Spinal cord (tissue), 10 donors: ENCODE measurements at places on chromosomes 13 and 19.

GRCh38 chr13:79628463-79628862, 147.5 kb downstream of the NDFIP2 start:
- DNase-seq = no peak

DNA sequence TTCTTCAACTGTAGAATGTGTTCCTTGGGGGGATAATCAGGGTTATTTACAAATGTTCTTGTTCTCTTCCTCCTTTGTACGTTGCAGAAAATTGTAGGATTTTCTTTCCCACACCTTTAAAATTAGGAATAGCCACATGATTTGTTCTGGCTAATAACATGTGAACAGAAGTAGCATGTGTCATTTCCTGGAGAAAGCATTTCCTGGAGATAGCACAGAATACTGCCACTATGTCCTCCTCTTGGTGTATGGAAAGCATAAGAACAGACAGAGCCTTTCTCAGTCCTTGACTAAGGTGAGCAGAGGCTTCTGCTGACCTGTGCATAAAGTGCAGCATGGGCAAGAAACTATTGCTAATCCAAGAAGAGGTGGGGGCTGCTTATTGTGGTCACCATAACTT, 101.8 kb downstream of the FAM216B start:
- no peak for DNase-seq

DNA sequence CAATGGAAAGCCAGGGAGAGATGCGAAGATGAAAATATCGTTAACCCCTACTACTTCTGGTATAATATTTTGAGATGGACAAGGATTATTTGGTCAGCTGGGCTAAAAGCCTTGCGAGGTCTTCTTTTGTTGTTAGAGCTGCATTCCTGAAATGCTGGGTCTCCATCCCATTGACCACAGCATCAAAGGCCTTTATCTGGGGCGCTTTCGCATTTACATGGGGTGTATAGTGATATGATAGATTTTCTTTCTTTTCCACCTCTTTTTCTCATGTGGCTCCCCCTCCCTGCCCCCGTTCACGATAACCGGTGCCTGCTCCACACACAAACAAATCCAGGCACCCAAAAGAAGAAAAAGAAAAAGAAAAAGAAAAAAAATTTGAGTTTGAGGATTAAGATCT, 77.5 kb downstream of the ZNF536 start:
- no peak for DNase-seq

- DNase-seq = no peak
These were observed 219.9 kb downstream of the ZIC5 start for GRCh38 chr13:99751517-99752199.

GRCh38 chr19:9487016-9487415, 11.4 kb downstream of the ZNF560 start:
- no peak for DNase-seq

GRCh38 chr13:73984949-73985691, 149.1 kb downstream of the KLF12 start:
- no peak for DNase-seq

DNA sequence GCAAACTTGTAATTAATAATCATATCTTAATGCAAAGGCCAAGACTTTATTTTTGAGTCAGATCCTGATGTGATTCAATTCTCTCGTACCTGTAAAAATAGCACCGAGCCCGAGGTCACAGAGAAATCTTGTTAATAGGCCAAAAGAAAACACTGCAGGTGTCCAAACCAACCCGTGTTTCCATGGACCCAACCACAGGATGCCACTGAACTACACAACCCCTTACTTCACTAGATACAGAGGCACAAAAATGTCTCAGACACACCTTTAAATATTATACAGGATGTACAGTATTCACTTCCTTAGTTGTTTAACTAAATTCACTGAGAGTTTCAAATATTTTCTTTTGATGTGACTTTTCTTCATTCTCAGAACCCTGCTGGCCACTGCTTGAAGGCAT, 530.9 kb downstream of the MYO16 start:
- no peak for DNase-seq

GRCh38 chr19:40598918-40599307, 2.3 kb upstream of the LTBP4 start:
- DNase-seq = no peak

DNA sequence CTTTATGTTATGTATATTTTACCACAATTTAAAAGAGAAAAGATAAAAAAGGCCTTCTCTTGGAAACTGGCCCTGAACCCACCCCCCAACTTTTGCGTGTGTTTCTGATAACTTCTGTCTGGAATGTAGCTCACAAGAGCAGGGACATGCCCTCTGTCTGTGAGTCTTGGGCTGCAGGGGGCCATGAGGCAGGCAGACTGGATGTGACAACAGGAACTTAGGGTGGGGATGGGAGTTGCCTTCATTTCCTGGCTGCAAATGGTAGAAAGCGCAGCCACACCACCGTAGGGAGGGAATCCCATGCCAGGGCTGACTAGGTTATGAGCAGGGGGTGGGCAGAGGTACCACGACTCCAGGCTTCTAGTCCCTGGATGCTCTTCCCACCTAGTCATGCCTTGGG, 21.9 kb downstream of the CILP2 start:
- no peak for DNase-seq

- no peak for DNase-seq
These were observed 327.0 kb upstream of the SLITRK5 start for GRCh38 chr13:87344176-87344575.

- DNase-seq = no peak
These were observed at the start of gene LILRB2 for GRCh38 chr19:54281007-54281728. Gene LILRB2, minus strand, starts transcription at chr19:54281110. Its CDS starts 614 bp downstream, at chr19:54280496.

DNA sequence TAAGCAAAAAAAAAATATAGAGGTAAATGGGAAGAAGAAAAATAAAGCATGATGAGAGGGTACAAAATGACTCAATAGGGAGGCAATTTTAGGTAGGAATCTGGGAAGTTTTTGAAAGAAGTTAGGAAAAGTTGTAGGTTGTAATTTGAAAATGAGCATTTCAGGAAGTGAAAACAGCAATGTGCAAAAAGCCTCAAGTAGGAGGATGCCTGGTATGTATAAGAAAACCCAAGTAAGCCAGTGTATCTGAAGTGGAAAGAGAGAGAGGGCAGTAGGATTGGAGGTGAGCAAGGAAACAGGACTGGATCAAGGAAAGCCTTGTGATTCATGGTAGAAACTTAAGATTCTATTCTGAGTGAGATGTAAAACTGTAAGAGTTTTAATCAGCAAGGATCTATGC, 121.6 kb upstream of the SPRY2 start:
- no peak for DNase-seq

DNA sequence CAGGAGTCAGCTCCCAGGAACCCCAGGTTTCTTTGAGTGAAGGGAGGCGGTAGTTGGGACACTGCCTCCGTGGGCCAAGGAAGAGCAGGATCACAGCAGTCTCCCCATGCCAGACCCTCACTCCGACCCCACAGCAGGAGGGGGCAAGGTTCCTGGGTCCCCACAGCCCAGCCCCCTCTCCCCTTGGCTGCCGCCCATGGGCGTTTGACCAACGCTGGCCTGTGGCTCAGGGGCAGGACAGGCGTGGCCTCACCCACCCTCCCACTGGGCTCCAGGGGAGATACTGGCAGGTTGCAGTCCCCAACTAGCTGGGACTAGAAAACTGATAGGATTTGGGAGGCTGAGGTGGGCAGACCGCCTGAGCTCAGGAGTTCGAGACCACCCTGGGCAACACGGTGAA, 9.2 kb downstream of the COPE start:
- no peak for DNase-seq

- DNase-seq = no peak
These were observed 636 bp upstream of the FOXO1 start for GRCh38 chr13:40666933-40667621.

GRCh38 chr13:66513728-66514127, 716.4 kb downstream of the PCDH9 start:
- no peak for DNase-seq

DNA sequence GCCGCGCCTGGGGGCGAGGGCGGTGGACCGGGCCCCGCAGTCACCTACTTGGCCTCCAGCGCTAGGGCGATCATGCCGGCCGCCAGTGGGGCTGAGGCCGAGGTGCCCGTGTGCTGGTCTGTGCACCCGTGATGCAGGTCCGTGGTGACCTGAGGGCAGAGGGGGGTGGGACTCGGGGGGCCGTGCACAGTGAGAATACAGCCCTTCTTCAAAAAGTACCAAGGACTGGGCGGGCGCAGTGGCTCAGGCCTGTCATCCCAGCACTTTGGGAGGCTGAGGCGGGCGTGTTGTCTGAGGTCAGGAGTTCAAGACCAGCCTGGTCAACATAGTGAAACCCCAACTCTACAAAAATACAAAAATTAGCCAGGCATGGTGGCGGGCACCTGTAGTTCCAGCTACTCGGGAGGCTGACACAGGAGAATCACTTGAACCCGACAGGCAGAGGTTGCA, 5.0 kb upstream of the C19orf25 start:
- DNase-seq = no peak

DNA sequence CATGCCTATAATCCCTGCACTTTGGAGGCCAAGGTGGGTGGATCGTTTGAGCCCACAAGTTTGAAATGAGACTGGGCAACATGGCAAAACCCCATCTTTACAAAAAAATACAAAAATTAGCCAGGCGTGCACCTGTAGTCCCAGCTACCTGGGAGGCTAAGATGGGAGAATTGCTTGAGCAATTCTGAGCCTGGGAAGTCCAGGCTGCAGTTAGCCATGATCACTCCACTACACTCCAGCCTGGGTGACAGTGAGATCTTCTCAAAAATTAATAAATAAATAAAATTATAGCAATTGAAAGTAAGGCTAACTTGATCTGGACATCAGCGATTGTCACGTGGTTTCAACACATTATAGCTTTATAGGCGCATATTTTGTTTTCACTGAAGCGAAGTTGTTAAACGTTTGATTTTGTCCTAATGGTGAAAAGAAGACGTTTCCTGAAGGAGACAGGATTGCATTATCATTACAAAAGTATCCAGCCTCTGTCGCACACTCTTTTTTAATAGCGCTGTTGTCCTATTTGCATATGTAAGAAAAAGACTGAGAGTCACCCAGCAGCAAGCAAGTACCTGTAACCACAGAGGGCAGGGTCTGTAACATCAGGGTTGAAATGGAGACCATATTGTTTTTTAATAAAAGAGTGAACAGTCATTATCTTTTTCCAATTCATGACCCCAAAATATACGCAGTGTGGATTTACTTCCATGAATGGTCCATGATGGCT, 335.7 kb downstream of the DCT start:
- no peak for DNase-seq

DNA sequence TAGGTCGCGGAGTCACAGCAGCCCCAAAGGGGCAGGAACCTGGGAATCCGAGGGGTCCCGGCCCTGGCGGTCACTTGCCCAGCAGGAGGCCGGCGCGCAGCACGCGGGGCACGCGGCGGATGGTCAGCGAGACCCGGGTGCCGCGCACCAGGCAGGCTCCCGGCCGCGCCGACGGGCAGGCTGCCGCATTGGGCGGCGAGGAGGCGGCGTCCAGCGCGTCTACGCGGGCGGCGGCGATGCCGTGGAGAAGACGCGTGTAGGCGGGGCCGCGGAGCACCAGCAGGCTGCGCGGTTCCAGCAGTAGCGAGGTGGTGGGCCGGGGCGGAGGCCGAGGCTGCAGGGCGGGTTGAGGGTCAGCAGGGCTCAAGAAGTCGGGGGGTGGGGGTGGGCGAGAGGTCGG, 607 bp upstream of the SYNE4 start:
- no peak for DNase-seq

DNA sequence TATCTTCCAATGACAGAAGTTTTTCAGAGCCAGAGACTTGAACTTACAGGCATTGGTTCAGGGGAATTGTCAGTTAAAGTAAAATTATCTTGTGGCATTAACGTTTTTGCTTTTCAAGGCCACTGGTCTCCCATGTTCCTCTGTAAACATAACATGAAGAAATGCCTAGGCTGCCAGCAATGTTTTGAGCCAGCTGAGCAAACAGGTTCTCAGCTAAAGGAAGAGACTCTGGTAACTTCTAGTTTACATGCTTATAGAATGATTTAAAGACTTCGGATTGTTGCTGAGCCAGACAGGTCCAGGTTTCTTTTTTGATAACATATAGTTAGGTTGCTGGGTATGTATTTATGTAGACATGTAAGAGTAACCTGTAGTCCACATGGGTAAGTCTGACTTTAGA, 35.7 kb downstream of the ZNF493 start:
- no peak for DNase-seq

DNA sequence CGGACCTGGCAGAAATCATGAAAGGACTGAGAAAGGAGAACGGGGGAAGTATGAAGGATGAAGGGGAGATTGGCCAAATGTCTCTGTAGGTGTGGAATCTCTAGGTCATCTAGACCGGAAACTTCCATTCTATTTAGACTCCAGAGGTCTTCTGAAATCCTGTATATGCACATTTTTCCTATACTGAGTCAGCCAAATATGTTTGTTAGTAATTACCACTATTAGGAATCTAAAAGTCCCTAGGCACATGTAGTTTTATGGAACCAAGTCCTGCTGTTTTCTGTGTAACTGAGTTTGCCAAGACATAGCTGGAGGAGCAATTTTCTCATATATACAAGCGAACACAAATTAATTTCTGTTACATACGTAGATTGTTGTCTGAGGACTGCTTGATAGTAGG, 498.1 kb downstream of the GPC5 start:
- DNase-seq = no peak

DNA sequence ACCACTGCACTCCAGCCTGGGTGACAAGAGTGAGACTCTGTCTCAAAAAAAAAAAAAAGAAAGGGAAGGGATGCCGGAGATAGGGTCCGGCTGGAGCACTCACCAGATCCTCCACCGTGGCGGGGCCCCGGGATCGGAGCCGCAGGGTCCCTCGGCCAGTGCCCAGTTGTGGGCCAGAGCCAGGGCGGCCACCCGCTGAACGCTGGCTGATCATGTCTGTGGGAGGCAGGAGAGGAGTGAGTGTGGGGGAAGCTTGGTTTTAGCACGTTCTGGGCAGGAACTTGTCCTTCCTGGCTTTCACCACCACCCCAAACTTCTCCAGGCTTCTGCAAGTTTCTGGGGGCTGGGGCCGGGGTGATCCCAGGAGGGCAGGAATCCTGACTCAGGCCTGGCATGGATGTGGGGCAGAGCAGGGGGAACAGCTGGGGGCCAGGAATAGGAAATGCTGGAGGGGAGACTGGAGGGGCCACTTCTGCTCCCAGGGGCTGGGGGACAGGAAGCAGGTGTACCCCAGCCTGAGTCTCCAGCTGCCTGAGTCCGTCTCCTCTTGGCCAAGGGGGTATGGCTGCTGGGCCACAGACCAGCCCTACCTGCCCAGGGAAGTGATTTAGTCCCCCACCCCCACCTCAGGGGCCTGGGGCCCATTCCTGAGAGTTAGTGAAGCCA, 4.3 kb upstream of the PTGER1 start:
- DNase-seq = no peak

DNA sequence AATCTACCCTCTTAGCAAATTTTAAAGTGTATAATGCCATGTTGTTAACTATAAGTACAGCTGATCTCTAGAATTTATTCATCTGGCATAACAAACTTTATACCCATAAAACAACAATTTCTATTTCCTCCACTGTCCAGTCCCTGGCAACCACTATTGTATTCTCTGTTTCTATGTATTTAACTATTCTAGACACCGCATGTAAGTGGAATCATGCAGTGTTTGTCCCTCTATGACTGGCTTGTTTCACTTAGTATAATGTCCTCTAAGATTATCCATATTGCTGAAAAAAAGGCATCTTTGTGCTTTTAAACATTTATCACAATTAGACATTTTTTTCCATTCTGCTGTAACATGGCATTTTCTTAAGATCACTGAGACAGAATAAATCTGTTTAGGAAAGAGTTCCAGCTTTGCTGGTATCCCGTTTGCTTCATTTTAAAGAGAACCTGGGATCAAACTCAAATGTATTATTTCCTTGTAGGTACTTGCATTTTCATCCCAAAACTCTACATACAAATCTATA, 1191.0 kb downstream of the SLITRK5 start:
- no peak for DNase-seq
